ELF-1 (cell line): ENCODE measurements at places on chromosomes 2 and 18.
A peak's percentile ranks its signal among the peaks of the same experiment; 100 is the strongest.

- peak; percentile 71 for DNase-seq
These were observed 196.9 kb upstream of the CWC22 start for GRCh38 chr2:180203972-180204371.

DNA sequence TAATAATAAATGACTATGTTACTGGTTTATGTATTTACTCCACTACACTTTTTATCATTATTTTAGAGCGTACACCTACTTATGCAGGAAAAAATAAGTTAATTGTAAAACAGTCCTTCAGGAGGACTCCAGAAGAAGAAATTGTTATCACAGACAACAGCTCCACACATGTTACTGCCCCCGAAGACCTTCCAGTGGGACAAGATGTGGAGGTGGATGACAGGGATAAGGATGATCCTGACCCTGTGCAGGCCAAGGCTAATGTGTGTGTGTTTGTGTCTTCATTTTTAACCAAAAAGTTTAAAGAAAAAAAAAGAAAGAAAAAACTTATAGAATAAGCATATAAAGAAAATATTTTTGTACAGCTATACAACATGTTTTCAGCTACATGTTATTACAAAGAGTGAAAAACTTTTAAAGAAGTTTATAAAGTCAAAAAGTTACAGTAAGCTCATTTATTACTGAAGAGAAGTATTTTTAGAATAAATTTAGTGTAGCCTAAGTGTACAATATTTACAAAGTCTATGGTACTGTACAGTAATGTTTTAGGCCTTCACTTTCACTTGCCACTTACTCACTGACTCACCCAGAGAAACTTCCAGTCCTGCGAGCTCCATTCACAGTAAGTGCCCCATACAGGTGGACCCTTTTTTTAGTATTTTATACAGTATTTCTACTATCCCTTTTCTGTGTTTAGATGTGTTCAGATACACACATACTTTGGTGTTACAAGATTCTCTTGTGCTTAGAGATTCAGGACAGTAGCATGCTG lies 7.5 kb downstream of the TGFBRAP1 start:
- DNase-seq = no peak

DNA sequence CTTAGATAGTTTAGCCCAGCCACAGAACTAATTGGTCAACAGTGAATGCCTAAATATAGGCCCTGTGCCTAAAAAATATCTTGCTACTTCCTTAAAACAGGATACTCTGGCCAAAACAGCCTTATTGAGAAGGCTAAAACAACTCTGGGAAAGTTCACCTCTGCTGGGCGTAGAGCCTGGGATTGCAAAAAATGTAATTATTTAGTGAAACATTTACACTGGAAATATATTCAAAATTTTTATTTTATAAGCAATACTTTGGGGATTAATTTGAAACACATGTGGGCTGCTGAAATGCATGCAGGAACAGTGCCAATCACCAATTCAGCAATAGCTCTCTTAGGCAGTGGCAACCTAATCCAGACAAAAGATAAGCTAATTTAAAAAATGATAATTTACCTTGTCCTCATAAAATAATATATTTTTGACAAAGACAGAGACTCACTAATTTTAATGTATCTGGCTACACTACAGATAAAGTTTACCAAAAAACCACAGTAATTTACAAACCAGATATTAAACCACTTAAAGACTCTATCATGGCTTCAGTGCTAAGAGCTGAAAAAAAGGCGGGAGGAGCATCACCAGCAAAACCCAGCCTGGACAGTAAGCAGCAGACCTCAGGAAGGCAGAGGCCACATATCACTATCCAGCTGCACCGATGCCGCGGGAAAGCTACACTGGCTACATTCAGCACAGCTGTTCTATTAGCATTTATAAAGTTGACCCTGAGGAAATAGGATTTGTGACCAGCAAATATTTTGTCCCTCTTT lies 18.5 kb downstream of the TRAK2 start:
- peak; percentile 9 for DNase-seq

DNA sequence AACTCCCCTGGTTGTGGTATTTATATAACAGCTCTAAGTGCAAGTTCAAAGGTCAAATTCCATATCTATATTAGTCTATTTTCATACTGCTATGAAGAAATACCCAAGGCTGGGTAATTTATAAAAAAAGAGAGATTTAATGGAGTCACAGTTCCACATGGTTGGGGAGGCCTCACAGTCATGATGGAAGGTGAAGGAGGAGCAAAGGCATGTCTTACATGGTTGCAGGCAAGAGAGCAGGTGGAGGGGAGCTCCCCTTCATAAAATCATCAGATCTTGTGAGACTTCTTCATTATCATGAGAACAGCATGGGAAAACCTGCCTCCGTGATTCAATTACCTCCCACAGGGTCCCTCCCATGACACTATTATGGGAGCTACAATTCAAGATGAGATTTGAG lies 179.6 kb upstream of the FBXO11 start:
- DNase-seq = no peak

DNA sequence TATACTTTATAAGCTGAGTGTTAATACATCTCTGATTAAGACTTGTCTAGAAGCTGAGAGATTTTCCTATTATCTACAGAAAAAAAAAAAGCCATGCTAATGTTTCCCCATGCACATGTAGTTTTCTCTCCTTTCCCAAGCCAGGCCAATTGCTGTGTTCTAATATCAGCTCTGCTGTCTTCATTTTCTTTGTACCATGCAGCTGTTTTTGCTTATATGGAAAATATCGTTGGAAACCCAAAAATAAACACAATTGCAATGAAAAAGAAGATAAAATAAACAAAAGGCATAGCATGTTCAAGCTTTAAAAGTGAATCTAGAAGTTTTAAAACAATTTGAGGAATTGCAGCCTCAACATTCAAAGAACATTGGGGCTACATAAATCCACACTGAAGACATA lies 817.4 kb upstream of the ACVR2A start:
- no peak for DNase-seq

- no peak for DNase-seq
These were observed 22.6 kb downstream of the MAIP1 start for GRCh38 chr2:199977984-199978415.

- DNase-seq = peak; percentile 14
These were observed 515.9 kb downstream of the SLC4A3 start for GRCh38 chr2:220143336-220143735.

DNA sequence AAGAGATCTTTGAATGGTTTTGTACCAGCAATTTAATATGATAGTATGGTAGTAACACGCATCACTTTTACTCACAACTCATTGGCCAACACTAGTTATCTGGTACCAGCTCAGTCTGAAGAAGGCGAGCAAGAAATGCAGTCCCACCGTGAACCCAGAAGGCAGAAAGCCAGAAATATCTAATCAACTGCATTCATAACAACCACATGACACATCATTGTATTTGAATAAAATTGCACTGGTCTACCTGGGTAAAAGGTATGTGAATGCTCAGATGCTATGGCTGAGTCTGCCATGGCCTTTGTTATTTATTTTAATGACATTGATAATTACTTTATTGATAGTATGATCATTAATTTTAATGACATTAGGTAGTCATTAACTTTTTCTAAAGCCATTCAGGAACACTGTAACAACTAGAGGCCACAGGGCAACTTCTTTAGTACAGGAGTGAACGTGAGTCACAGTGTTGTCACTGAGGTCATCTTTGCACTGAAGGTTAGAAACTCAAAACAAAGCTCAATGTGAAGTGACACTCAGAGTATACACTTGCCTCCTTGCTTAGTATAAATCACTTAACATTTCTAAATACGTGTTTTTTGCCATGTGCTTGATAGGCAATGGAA lies 475.6 kb upstream of the TNP1 start:
- no peak for DNase-seq
